ENCODE measurements at places on chromosomes 2 and 18.

GRCh38 chr2:16261071-16261470 is 320.7 kb downstream of the MYCN start:
- no peak for DNase-seq

DNA sequence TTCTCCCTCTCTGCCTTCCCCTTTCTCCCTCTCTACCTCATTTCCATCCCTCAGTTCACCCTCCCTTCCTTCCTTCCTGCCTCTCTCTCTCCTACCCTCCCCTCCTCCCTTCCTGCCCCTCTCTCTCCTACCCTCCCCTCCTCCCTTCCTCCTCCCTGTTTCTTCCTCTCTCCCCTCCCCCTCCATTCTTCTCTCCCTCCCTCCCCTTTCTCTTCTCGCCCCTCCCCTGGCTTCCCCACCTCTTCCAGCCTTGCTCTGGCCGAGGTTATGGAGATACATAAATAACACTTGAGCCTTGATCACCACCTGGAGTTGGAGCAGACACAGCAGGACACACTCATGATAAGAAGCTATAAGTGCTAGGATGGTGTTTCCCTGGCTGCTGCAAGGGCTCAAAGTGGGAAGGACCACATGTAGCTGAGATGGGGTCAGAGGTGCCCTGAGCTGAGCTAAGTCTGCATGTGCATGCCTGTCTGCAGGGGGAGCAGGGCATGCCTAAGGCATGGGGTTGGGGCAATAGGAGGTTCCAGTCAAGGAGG is 326.1 kb upstream of the HS6ST1 start:
- DNase-seq: no peak

GRCh38 chr18:52409727-52410126 is 69.7 kb downstream of the DCC start:
- no peak for DNase-seq

DNA sequence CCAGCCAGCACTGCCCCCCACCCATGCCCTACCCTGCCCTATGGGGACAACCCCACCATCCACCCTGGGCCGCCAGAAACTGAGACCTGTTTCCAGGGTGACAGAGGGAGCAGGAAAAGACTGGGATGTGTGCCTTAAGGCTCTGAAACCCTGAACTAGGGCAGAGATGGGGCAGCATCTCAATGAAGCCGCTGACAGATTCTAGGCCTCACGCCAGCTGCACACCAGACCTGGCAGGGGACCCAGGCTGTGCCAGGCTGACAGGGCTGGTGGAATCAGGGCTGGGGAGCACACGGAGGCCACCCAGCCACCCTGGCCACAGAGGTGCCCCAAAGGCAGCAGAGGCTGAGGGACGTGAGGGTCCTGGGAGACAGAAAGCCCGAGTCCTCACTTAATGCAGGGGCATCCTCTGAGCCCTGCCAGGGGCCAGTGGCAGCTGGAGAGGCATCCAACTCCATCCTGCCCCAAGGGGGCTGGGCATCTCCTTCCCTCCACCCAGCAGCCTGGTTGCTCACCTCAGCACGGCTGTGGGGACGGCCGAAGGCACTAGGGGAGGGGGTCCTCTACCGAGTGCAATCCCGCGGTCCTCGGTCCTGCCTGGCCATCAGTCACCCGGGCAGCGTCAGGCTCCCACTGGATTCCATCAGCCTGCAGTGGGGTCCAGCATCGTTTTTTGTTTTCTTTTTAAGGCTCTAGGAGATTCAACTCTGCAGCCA is 169.2 kb downstream of the ZFP36L2 start:
- DNase-seq: peak; percentile 52

DNA sequence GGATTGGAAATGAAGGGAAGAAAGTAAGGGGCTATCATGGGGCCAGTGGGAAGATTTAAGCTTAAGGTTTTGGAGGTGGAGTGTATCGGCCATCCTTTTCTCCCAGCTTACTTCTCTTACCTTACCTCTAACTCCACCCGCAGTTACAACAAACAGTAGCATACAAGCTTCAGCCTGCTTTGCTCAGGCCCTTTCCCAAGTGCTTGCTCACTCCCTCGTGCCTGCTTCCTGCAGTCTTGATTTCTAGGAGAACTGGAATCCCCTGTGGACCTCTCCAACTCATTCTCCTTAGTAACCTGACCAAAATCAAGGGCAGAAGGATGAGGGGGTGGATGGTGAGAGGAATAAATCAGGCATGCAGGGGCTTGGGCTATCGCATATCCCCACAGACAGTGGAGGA is 5.8 kb upstream of the LYG2 start:
- DNase-seq: no peak

DNA sequence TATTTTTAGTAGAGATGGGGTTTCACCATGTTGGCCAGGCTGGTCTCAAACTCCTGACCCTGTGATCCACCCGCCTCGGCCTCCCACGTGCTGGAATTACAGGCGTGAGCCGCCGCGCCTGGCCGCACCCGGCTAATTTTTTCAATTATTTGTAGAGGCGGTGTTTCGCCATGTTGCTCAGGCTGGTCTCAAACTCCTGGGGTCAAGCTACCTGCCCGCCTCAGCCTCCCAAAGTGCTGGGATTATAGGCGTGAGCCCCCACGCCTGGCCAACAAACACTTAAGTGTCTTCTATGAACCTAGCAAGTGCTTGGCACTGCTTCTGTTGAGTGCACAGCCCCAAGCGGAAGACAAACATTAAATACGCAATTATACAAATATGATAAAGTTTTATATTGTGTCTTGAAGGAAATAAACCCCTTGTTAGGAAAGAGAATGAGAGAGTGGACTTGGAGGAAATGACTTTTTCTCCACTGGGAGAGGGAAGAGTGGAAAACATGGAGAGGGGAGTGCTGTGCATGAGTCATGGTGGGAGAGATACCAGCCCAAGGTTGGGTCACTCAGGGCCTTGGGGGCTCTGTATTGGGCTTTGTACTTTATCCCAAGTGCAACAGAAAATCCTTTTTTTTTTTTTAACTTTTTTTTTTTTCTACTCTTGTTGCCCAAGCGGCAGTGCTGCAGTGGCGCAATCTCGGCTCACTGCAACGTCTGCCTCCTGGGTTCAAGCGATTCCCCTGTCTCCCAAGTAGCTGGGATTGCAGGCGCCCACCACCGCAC is 41.4 kb upstream of the ACTR2 start:
- no peak for DNase-seq

DNA sequence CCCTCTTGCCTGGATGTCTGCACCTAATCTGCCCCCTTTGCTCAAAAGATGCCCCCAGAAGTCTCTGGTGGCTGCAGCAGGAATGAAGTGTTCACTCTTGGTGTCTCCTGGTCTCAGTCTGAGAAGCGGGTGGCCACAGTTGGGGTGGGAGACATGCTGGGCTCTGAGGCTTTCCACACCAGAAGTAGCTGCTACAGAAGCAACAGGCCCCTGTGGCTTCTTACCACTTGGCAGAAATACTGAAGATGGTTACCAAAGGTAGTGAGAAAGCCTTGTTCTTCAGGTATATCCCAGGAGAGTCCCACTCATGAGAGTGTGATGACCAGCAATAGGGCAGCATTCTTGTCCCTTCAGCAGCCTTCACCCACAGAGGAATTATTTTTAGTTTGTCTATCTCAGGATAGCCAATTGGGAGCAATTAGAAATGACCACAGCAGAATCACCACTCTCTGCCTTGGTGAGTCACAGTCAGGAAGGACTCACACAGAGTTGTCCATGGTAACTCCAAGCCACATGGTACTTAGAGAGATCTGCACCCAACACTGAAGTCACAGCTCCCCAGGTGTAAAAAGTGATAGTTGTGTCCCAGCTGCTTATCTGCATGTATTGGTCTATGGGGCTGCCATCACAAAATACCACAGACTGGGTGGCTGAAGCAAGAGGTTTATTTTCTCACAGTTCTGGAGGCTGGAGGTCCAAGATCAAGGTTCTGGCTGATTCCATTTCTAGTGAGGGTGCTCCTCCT is 169.8 kb upstream of the ID2 start:
- DNase-seq: no peak

- DNase-seq: no peak
Observed at GRCh38 chr2:83595926-83596325, 863.2 kb downstream of the SUCLG1 start.

DNA sequence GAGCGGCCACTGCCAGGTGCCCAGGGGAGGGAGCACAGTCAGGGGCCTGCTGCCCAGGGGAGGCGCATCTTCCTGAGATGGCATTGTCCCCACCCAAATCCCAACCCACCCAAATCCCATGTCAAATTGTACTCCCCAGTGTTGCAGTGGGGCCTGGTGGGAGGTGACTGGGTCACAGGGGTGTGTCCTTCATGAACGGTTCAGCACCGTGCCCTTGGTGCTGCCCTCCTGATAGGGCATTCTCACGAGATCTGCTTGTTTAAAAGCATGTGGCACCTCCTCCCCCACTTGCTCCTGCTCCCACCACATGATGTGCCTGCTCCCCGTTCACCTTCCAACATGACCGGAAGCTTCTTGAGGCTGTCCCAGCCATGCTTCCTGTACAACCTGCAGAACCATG is 27.6 kb downstream of the ANKMY1 start:
- DNase-seq: no peak

DNA sequence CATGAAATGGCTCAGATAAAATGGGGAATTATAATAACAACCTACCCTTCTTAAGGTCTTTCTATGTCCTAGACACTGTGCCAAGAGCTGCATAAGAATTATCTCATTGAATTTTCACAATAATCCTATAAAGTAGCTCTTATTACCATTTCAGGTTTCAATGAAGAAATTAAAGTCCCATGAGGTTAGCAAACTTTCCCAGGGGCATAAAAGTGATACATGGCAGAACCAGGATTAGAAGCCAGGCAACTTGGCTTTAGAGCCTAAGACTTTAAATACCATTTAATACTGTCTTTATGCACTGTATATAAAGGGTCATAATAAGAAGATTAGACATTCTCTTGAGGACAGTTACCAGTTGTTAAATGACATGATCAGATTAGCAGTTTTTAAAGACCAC is 130.1 kb downstream of the GCA start:
- no peak for DNase-seq

GRCh38 chr2:84879584-84880394 is 1.1 kb downstream of the TRABD2A start:
- no peak for DNase-seq

DNA sequence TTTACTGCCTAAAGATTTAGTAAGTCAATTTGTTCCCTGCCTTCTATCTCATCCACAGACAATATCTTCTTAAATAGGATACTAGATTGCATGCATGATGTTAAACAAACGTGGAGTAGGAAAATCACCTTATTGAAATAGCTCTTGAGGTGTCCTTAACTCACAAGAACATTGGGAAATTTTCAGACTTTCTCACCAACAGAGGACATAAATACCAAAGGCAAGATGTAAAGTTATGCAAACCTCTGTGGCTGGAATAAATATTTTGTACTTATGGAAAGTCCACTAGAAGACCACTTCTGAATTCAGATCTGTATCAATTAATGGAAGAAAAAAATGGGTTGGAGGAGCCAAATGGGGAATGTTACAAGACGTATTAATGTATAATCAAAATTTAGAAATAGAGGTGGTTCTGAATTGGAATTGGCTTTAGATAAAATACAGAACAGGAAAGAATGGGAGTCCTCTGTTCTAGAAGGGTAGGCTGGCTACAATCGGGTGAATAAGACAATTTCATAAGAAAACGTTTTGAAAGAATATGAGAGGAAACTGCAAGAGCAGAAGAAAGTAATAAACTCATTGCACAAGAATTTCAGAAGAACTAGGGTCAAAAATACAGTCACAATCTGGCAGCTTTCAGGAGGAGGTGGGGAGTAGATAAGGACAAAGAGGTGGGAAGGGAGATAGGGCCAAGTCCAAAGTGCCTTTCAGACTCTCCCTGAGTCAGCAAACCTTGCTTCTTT is 69.3 kb upstream of the FN1 start:
- no peak for DNase-seq

GRCh38 chr2:74858281-74858680 is 24.4 kb downstream of the HK2 start:
- no peak for DNase-seq

DNA sequence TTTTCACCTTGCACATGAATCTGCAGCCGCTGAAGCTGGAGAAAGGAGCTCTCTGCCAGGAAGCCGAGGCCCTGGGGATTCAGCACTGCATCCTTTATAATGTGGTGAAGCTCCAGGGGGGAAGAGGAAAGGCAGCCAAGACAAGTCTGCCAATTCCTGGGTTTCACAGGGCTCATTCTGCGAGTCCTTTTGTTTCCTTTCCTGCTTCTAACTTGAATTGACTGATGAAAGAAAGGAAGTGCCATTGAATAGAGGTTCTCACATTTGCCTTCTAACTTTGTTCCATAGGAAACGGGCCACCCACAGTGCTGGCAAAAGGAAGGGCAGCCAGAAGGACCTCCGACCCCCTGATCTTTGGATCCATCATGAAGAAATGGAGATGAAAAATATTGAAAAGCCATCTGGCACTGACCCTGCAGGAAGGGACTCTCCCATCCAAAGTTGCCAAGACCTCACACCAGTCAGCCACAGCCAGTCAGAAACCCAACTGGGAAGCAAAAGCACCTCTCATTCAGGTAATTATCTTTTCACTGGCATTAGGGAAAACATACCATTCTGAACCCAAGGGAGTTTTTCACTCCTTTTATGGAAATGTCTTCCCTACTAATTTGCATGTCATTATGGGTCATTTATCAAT is 765.4 kb downstream of the MBD2 start:
- DNase-seq: peak; percentile 84

- DNase-seq: no peak
Observed at GRCh38 chr18:54205959-54206358, 18.5 kb downstream of the MBD2 start.

DNA sequence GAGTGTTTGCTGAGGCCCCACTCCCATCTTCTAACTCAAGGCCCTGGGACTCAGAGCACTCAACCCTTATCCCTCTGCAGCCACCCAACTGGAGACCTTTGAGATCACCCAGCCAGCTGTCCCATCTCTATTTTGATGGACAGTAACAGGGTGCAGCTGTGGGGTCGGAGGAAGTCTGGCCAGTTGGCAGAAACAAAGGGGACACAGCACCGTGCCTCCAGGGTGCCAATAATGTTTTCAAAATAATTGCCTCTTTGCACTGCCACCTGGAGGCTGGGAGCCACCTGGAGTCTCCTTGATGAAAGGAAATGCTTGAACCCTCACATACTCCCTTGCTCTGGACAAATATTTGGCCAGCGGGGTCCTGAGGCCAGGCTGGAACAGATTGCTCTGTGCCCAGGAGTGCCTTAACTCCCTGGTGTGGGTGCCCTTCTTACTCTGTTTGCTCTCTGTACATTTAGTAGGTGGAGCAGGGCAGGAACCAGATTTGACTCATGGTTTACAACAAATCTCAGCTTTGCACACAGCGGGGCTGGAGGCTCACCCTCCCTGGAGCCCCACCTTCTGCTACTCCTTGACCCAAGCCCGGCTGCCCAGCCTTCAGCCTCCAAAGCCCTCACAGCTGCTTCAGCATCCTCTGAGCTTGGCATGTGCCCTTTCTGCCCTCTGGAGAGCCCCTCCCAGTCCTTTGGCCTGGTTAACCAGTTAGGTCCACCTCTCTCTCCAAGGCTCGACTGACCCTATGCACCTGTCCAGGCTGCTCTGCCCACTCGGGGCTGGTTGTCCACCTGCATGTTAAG is 17.2 kb downstream of the MAL start:
- DNase-seq: no peak

GRCh38 chr2:37973615-37974353 is 48.7 kb downstream of the RMDN2 start:
- DNase-seq: no peak
